ENCODE measurements at places on chromosomes 4 and X.

DNA sequence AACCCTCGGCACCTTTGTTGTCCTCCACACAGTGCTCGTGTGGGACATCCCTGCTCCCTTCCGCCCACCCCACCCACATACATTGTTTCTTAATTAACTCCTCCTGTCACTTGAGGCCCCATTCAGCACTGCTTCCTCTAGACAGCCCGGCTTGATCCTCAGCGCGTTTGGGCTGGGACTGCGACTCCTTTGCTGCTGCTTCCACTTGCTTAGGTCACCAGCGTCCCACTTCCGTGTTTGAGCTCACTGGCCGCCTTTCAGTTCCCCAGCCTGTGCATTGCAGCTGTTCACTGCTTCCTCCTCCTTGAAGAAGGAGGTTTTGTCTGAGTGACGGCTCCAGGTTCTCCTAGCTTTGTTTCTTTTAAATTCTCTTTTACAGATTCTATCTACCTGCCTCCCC is 16.1 kb downstream of the RNF4 start:
- DNase-seq: peak; percentile 33

GRCh38 chr4:52566136-52567031 is 92.7 kb downstream of the USP46 start:
- DNase-seq: no peak

DNA sequence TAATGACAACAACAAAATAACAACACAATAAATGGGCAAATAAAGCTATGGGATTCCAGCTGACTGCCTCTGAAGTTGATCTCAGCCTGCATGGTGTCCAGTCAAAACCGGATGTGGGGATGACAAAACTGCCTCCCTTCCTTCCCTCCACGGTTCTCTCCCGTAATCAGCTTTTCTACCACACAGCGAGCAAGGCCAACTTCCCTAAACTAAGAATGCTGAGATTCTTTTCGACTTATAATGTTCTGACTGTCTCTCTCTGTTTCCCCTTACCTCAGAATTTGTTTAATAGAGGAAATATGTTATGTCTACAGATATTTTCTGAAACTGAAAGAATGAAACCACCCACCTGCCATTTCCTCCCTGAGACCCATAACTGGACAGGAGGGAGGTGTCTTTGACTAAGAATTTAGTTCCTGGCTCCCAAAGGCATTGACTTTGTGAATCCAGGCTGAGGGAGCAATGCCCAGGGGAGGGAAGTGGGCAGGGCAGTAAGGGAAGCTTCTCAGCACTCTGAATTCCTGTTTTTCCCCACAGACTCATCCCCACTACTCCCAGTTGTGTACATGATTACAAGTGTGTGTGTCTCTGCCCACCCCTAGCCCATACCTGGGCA is 1.0 kb upstream of the TLR1 start:
- DNase-seq: no peak

- DNase-seq: no peak
Measured at GRCh38 chr4:174023641-174024040, 259.8 kb downstream of the FBXO8 start.

- DNase-seq: no peak
Measured at GRCh38 chr4:97589481-97590196, 553.6 kb downstream of the STPG2 start.

DNA sequence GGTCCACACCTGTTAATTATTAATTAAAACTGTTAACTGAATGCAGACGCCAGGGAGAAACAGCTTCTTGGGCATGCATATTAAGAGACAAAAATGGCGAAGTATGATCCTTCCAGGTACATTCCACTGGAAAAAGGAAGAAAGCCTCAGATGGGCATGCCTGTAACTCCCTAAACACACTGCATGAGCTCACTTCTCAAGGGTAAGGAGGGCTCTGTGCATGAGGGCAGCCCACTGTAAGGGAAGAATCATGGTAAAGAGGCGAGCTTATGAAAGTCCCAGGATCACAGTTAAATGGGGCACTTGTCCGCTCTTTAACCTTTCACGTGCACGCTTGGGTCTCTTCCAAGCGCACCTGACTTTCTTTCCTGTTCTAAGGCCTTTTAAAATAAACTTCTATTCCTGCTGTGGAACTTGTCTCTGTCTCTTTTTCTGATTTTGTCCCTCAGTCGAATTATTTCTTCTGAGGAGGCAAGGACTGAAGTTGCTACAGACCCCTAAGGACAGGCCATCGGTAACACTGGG is 321.7 kb downstream of the PPP1R2C start:
- no peak for DNase-seq

GRCh38 chr4:113537628-113538027 is 223.9 kb downstream of the CAMK2D start:
- DNase-seq: no peak

DNA sequence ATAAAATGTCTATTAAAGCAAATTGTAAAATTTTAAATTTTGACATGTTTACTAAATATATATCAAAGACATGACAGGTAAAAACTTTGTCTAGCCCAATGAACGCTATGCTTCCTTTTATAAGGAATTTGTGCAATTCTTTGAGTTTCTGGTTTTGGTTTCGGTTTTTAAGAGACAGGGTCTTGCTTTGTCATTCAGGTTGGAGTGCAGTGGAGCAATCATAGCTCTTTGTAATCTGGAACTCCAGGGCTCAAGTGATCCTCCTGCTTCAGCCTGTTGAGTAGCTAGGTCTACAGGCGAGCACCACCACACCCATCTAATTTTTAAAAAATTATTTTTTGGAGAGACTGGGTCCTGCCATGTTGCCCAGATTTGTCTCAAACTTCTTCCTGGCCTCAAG is 60.7 kb downstream of the BLTP1 start:
- DNase-seq: no peak

- no peak for DNase-seq
Measured at GRCh38 chrX:130419263-130419662, 17.5 kb downstream of the RBMX2 start.

- DNase-seq: no peak
Measured at GRCh38 chr4:151527699-151528098, 118.7 kb downstream of the FHIP1A start.

DNA sequence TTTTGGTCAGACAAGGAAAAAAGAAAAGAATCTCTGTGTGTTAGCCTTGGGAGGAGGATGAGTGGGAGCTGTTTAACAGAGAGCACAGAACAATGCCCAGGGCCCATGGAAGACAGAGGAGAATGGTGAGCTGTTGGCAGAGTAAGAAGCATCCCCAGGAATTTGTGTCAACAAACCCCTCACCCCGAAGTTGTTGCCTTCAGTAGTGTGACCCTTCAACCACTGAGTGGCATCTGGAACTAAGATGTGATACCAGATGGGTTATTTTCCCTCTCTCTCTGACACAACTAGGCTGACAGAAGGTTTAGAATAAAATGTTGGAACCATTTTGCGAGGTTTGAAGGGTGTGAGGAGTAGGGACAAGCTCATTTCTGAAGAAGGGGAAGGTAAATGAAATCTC is 25.1 kb downstream of the IGSF1 start:
- no peak for DNase-seq

DNA sequence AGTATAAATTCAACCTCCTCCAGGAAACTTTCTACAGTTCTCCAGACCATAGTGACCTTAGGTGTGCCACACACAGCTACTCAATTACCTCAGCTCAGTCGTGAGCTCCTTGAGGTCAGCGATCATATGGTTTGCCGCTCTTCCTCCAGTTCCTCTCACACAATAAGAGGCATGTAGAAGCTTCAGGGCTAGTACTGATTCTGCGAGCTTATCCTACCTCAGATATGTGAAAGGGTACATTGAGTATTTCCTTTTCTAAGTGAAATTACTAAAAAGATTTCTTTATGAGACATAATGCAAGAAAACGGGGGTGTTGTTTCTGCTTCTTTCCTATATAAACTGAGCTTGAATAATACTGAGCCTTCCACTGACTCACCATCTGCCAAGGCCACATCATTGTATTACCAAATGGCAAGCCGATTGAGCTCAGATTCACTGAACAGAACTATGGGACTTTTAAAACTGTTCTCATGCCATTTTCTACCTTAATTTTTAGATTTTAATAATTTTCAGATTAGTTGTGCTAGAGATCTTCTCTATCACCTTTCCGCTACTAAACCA is 183.1 kb downstream of the HS6ST2 start:
- no peak for DNase-seq

- DNase-seq: no peak
Measured at GRCh38 chrX:8689473-8689872, 42.5 kb downstream of the ANOS1 start.

GRCh38 chr4:81722290-81722851 is 250.7 kb upstream of the RASGEF1B start:
- no peak for DNase-seq

- DNase-seq: no peak
Measured at GRCh38 chr4:38917481-38918025, 49.9 kb downstream of the FAM114A1 start.

DNA sequence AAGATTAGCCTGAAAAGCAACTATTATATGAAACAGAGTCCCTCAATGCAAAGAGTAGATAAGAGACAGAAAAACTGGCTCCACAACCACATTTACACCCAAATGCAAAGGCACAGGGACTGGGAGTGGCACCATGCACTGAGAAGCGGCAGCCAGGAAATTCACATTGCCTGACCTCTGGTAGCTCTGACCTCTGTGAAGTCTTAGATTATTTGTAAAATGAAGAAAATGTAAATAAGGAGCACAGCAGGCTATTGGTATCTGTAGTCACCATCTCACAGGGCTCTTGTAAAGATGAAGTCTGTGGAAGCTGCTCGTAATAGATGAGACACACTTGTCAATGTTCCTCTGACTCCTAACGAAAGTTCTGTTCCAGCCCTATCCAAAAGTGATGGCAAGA is 69.7 kb downstream of the FAT1 start:
- no peak for DNase-seq

DNA sequence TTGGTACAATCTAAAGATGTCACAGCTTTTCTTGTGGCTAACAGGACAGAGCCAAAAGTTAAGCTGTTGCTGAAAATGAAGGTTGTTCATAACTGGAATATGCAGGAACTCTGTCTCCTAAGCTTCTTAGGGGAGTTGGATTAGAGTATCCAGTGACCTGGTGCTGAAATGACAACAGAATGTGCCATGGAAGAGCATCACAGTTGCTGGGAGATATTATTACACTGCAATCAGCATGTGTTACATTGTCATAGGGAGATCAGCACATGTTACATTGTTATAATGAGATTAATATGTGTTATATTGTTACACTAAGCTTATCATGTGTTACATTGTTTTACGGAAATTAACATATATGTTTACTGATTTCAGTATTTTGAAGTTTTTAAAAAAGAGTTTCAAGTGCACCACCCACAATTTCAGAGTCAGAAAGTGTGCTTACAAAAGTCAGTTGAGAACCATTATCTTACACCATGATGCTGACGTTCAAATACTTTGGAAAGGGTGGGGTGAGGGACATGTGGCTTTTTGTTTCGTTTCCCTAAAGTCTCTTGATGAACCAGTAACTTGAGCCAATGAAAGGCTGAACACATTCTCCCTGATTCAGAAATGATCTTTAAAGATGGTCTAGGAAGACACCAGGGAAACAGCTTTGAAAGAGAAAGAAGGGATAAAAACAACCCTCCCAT is 113.4 kb downstream of the DRD5 start:
- no peak for DNase-seq

DNA sequence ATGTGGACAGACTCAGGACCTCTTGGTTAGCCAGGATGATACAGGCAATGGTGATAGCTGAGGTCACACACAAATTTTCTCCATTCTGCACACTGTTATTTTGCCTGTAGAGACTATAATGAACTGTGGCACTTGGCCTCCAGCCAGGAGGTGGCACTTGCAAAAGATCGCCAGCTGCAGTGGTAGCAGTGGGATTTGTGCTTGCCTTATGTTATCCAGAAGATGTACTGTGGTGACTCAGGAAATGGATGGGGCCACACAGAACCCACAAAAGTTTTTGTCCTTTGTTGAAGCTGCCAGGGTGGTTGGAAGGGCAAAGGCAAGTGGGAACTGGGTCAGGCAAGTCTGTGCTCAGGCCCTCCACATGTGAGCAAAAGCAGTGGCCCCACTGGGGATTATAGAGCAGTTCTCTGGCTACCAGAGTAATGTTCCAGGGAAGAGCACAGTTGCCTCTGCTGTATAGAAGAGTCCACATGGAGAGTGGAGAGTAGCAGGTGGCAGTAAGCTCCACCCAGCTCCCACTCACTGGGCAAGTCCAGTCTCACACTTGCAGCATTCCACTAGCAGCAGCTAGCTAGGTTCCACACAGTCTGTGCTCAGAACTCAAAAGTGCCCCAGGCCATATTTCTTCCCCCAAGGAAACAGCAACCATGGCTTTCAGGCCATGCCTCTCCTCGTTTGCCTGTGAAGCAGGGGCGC is 5.9 kb upstream of the C4orf17 start:
- no peak for DNase-seq

DNA sequence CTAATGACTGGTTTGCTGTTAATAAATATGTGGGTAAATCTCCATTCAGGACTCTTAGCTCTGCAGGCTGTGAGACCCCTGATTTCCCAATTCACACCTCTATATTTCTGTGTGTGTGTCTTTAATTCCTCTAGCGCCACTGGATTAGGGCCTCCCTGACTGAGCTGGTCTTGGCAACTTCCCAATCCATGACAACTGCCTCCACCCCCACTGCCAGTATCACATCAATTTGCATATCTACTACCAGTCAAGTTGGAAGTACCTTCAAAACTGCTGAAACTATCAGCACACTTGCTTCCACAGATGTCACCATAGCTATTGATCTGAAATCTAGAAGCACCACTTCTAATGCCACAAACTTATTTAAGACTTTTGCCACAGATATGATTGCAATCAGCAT is 27.6 kb downstream of the OPRPN start:
- DNase-seq: no peak

DNA sequence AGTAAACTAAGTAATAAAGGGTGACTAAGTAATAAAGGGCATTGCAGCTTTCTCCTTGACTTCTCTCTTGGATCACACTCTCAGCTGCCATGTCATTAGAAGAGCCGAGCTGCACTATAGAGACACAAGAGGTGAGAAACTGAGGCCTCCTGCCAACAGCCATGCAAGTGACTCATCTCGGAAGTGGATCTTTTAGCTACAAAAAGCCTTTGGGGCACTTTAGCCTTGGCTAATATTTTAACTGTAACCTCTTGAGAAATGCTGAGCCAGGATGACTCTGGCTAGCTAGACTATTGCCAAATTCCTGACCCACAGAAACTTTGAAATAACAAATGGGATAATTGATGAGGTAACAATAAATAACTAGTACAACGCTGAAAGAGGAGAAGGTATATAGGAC is 1.5 kb upstream of the NEIL3 start:
- no peak for DNase-seq

GRCh38 chr4:141524116-141524515 is 112.3 kb upstream of the IL15 start:
- DNase-seq: no peak

DNA sequence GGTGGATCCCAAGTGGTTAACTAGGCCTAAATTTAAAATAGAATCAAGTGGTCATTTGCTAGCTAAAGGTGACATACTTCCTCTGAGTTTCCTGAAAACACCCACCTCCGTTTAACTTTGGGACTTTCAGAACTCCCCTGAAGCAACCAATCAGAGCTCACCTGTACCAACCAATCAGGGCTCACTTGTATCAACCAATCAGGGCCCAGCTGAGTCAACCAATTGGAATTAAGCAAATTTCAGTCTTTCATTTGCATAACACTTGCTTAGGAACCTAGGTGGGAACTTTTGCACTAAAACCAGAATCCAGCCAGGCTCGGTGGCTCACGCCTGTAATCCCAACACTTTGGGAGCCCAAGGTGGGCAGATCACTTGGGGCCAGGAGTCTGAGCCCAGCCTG is 15.9 kb downstream of the GPC4 start:
- DNase-seq: no peak
